ENCODE measurements at places on chromosomes 7 and 10.

DNA sequence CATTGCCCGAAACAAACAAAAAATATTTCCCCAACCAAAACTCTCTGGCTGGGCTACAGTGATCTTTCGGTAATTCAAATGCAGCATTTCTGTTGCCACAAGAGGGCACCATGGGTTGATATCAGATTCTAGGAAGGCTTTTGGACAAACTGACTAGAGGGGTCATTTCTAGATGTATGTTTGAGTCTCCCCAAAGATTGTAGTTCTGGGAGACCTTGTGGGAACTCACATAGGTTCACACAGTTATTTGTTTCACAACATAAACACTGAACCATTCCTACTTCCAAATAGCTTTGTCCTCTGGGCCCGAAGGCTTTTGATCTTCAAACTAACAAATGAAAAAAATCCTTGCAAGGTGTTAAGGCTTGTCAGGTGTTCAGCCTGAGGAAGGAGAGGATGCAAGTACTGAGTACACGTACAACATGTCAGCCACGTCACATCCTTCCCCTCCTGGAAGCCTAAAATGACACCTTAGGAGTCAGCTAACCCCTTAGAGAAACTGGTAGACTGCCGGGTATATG is 37.0 kb upstream of the IL15RA start:
- ATAC-seq, result peak; percentile 61

- ATAC-seq, result no peak
Observed at GRCh38 chr7:158284617-158285382, 302.8 kb downstream of the PTPRN2 start.

GRCh38 chr7:135147341-135147898 is 452 bp upstream of the TMEM140 start:
- ATAC-seq, result no peak

DNA sequence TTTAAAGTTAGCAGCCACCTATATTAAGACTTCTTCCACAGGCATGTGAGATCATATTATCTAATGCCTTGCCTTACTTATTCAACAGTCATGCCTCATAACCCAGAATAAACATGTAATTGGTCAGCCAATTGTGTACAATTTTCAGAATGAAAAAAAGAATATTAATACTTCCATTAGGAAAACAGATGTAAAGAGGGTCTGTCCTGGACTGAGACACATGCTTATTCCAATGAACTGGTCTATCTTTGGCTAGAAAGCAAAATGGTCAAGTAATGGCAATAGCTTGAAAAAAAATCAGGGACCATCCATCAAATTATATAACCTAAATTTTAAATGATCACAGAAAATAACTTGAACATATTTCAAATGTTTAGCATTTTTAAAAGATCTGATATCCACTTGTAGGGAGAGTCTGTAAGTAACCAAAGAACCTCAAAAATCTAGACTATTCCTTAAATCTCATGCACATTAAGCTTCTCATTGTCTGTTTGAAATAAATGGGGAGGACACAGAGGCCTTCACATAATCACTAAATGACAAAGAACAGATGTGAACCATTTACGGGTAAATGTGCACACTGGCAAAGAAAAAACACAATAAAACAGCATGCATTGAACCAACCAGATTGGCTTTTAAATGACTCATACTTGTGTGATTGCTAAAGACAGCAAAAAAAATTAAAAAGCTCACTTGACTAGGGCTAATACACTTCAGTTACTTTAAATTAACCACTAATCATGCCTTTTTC is 568.8 kb upstream of the PCDH15 start:
- ATAC-seq, result no peak

DNA sequence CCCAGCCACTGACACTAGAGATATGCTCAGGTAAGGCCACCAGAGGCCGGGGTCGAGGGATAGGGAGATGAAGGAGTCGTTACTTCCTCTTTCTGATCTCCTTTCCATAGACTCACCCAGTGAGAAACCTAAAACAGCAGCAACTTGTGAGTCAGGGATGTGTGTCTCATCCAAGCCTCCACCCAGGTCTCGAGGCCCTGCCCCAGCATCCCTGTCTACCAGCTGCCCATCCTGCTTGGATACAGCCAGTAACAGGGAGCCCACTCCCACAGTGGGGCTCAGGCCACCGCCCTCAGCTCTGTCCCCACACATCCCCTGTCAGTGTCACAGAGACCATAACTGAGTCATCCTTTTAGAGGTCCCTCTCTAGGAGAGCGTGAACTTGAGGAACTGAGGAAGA is 49.6 kb upstream of the CHST15 start:
- ATAC-seq, result peak; percentile 59
